Neural cell (in vitro differentiated cells): ENCODE measurements at places on chromosomes 3 and 15. TPM values are rescaled to one million over a fixed set of nuclear protein-coding genes. Genes with fewer than 3 reads are reported as not detected.

Gene BFSP2
- not detected in 2 replicates for polyA plus RNA-seq

Gene PEX11A
- 13.6 and 18.1 TPM in 2 replicates for polyA plus RNA-seq

Gene RETNLB
- not detected in 2 replicates for polyA plus RNA-seq

Gene LOXL1
- polyA plus RNA-seq = 1.9 and 2.1 TPM in 2 replicates

Gene PFKFB4
- 29.4 and 32.4 TPM in 2 replicates for polyA plus RNA-seq

Gene GABRB3
- polyA plus RNA-seq = 74.6 and 78.3 TPM in 2 replicates

Gene ACTC1
- not detected in 2 replicates for polyA plus RNA-seq

Gene PRR20G
- not detected in 2 replicates for polyA plus RNA-seq

Gene DVL3
- 78.9 and 95.1 TPM in 2 replicates for polyA plus RNA-seq

Gene NMB
- polyA plus RNA-seq = 3.0 and 4.7 TPM in 2 replicates

Gene CPN2
- not detected in 2 replicates for polyA plus RNA-seq

Gene TMEM207
- 0.27 TPM in 1 of 2 replicates, not detected in the other for polyA plus RNA-seq

Gene ZNF385D
- polyA plus RNA-seq = 3.4 and 3.6 TPM in 2 replicates

Gene CCR4
- polyA plus RNA-seq = not detected in 2 replicates

Gene UACA
- 0.10 and 5.1 TPM in 2 replicates for polyA plus RNA-seq

Gene FOXL2NB
- polyA plus RNA-seq = not detected in 2 replicates

Gene IL20RB
- 2.0 and 3.0 TPM in 2 replicates for polyA plus RNA-seq

Gene TBC1D5
- 22.0 and 28.3 TPM in 2 replicates for polyA plus RNA-seq

Gene RAB7A
- polyA plus RNA-seq = 40.1 and 42.4 TPM in 2 replicates

Gene CHST13
- polyA plus RNA-seq = not detected in 2 replicates

Gene P2RY12
- not detected in 2 replicates for polyA plus RNA-seq

Gene ADGRG7
- polyA plus RNA-seq = not detected in 2 replicates

Gene SLC22A13
- 0.16 TPM in 1 of 2 replicates, not detected in the other for polyA plus RNA-seq

Gene MYO1E
- polyA plus RNA-seq = 0.36 and 0.38 TPM in 2 replicates

Gene SCG3
- 61.3 and 68.7 TPM in 2 replicates for polyA plus RNA-seq

Gene MUC20
- polyA plus RNA-seq = 1.8 and 3.0 TPM in 2 replicates

Gene CCDC39
- 0.36 and 0.66 TPM in 2 replicates for polyA plus RNA-seq

Gene FOXB1
- polyA plus RNA-seq = not detected in 2 replicates

Gene FGF7
- polyA plus RNA-seq = 0.04 and 0.88 TPM in 2 replicates

Gene INKA1
- 1.4 and 1.7 TPM in 2 replicates for polyA plus RNA-seq

Gene UNC13C
- polyA plus RNA-seq = 2.9 and 4.0 TPM in 2 replicates

Gene PLA1A
- polyA plus RNA-seq = not detected in 2 replicates

Gene ITIH4
- polyA plus RNA-seq = 16.3 and 29.5 TPM in 2 replicates

Gene CCR2
- polyA plus RNA-seq = not detected in 2 replicates

Gene TTBK2
- 15.2 TPM in 2 replicates for polyA plus RNA-seq

Gene SOX14
- polyA plus RNA-seq = not detected in 2 replicates

Gene UMPS
- polyA plus RNA-seq = 22.5 and 30.0 TPM in 2 replicates

Gene COL7A1
- polyA plus RNA-seq = 45.3 and 53.6 TPM in 2 replicates

Gene KLHL6
- not detected in 2 replicates for polyA plus RNA-seq

Gene LDHAL6B
- not detected in 2 replicates for polyA plus RNA-seq

Gene PAK6
- polyA plus RNA-seq = 32.4 and 38.9 TPM in 2 replicates

Gene CPLX3
- polyA plus RNA-seq = 0.27 and 0.66 TPM in 2 replicates

Gene GOLGA6L7
- not detected in 2 replicates for polyA plus RNA-seq

Gene CATSPER2
- 2.0 and 4.5 TPM in 2 replicates for polyA plus RNA-seq

Gene SERPINI1
- polyA plus RNA-seq = 123 and 150 TPM in 2 replicates

Gene PTPRG
- polyA plus RNA-seq = 31.3 and 33.1 TPM in 2 replicates

Gene SH3BP5
- 166 TPM in 2 replicates for polyA plus RNA-seq

Gene STRIT1
- polyA plus RNA-seq = 1.1 and 1.2 TPM in 2 replicates

Gene CLDN16
- polyA plus RNA-seq = not detected in 2 replicates

Gene AADACL2
- not detected in 2 replicates for polyA plus RNA-seq

Gene C3orf85
- polyA plus RNA-seq = not detected in 2 replicates

Gene B3GALNT1
- 22.6 and 31.7 TPM in 2 replicates for polyA plus RNA-seq
